T-helper 2 cell treated with Interferon-gamma antibody and Interleukin-4, amounts not matched to agents 5 μg/mL and 100 μg/mL, for 36 hours (primary cell): ENCODE measurements at places on chromosomes 12 and 14.

DNA sequence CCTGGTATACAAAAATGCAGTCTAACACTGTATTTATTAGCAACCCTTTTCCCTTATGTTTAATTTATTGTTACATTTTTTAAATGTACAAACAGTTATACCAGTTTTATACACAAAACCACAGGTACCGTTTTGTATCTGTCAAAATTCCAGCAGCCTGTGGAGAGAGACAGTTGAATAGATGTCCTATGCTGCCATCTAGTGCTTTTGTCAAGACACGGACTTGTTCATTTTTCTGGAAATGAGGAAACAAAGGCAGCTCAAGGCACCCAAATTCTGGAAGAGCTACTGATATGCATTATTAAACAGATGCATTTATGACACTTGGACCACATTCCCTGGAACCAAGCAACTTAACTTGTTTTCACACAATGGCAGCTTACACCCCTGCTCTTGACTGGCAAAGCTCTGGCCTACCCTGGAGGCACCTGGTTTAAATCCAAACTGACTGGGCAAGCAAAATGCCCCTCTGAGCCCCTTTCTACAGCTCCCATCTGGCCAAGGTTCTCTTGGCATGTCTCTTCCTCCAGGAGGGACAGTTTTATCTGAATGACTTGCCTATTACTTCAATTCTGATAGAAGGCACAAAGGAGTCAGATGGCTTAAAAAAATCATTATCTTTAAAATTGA lies 286.9 kb upstream of the PRKD1 start:
- no peak for DNase-seq

DNA sequence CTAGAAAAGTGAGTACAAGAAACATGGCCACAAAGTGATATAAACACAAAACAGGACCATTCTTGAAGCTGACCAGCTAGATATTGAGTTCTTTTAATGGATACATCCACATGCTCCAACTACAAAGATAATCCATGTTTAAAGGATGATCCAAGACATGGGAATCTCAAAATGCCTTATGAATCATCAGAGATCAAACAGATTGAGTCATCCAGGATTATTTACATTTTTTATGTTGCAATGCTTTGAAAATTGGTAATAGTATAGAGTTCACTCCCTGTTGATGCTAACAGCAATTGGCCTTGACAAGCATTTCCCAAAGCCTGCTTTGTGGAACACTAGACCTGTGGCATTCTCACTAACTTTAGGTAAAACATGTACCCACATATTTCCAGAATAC lies 293.0 kb upstream of the TBX3 start:
- DNase-seq: no peak

GRCh38 chr12:3896356-3896755 lies 23.2 kb upstream of the PARP11 start:
- no peak for DNase-seq

GRCh38 chr12:89237763-89238162 lies 114.5 kb downstream of the DUSP6 start:
- DNase-seq: no peak

- no peak for DNase-seq
These were observed 367.3 kb downstream of the C12orf50 start for GRCh38 chr12:87661786-87662377.

GRCh38 chr14:66503532-66503931 lies 4.4 kb upstream of the GPHN start:
- no peak for DNase-seq

GRCh38 chr12:102917026-102917787 lies at the start of gene PAH:
Gene PAH (minus strand): TSS chr12:102917244. CDS start chr12:102917130, 114 bp downstream.
- DNase-seq: no peak

GRCh38 chr12:6605421-6606330 lies 1.5 kb downstream of the CHD4 start:
- peak; percentile 46 for DNase-seq

DNA sequence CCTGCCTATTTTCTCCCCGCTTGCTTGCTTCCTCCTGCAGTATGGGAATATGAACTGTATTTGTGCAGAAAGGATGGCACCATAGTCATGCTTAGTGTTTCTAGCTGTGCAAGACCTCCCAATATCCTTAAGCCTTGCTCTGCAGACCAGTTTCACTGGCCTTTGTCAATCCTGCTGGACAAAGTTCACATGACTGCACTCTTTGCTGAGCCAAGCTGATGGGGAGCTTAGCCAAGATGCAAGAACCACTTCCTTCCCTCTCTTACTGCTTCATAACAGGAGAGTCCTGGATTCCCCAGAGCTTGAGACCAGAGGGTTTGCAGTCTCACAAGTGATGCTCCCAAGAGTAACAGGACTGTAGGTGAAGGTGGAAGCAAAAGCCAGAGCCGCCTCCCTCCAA lies 3.8 kb downstream of the ASIC1 start:
- DNase-seq: no peak

DNA sequence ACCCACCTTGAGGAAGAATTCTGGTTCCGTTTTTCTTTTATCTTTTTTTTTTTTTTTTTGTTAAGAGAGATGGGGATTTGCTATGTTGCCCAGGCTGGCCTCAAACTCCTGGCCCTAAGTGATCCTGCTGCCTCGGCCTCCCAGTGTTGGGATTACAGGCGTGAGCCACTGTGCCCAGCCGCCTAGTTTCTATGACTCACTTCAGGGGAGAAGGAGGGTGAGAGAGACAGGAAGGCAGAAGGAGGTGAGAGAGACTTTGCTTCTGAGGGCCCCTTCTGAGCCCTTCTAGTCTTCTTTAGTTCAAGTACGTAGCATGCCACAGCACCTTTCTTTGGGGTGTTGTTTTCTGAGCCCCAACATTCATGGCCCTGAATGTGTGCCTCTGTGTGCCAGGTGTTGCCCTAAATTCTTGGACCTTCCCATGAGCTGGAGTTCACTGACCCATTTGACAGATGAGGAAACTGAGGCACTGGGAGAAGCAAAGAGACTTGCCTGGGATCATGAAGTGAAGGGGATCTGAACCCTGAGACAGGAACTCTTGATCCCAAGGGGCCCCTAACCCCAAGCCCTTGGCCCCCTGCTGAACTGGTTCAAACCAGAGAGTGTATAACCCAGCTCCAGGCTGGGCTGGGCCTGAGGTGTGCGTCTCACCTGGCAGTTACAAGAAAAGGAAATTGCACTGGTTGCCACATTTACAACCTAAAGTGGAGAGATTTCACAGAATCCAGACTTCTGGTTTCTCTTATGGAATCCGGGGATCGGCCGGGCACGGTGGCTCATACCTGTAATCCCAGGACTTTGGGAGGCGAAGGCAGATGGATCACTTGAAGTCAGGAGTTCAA lies 20.8 kb downstream of the SH2B3 start:
- DNase-seq: no peak

DNA sequence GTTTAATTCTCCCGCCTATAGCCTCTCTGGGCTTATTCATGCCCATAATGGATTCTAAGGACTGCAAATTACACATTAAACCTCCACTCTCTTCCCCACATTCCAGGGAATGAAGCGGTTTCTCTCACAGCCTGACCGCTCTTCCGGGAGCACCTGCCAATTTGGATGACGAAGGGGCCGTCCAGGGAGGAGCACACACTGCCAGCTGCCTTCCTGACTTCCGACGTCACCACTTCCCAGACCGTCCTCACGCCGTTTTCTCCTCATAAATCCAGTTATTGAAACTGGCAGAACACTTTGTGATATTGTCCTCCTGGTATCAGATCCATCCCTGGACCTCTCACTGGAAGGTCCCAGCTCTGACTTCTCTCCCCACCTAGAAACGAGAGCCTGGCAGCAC lies 87.6 kb downstream of the GCH1 start:
- no peak for DNase-seq

DNA sequence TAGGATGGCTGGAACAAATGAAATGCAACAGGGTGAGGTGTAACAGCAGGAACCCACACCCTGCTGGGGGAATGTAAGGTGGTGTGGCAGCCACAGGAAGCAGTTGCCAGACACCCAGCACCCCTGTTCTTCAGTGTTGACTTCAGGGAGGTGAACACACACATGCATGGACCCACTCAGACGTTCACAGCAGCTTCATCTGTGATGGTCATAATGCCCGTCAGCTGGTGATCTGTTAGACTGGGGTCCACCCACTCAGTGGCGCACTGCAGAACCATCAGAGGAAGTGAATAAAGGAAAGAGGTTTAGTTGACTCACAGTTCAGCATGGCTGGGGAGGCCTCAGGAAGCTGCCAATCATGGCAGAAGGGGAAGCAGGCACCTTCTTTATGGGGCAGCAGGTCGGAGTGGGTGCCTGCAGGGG lies 22.7 kb upstream of the TEX22 start:
- peak; percentile 74 for DNase-seq

- peak; percentile 24 for DNase-seq
These were observed 6.2 kb upstream of the OAS1 start for GRCh38 chr12:112900298-112901145.

DNA sequence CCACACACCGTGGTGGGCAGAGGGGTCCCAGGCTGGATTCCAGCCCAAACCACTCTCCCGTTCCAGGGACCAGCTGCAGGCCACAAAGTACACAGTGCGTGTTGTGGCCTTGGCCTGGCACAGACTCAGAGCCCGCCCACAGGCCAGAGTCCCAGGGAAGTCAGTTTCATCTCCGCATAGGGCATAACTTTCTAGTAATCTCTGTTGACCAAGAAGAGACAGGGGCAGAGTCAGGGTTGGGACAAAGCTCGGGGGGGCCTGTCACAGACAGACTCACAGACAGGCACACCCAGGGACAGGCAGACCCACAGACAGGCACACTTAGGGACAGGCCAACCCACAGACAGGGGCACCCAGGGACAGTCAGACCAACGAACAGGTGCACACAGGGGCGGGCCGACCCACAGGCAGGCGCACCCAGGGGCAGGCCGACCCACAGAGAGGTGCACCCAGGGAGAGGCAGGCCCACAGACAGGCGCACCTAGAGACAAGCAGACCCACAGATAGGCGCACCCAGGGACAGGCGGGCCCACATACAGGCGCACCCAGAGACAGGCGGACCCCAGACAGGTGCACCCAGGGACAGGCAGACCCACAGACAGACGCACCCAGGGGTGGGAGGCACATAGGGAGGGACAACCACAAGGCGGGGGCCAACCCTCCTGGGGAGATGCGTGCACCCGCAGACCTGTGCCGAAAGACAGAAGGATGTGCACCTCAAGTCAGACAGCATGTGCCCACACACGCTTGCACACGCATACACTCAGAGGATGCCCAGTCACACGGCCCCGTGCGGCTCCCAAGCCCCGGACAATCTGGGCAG lies 323.3 kb upstream of the RTL1 start:
- DNase-seq: no peak

GRCh38 chr14:41419709-41420108 lies 187.0 kb upstream of the LRFN5 start:
- DNase-seq: no peak

DNA sequence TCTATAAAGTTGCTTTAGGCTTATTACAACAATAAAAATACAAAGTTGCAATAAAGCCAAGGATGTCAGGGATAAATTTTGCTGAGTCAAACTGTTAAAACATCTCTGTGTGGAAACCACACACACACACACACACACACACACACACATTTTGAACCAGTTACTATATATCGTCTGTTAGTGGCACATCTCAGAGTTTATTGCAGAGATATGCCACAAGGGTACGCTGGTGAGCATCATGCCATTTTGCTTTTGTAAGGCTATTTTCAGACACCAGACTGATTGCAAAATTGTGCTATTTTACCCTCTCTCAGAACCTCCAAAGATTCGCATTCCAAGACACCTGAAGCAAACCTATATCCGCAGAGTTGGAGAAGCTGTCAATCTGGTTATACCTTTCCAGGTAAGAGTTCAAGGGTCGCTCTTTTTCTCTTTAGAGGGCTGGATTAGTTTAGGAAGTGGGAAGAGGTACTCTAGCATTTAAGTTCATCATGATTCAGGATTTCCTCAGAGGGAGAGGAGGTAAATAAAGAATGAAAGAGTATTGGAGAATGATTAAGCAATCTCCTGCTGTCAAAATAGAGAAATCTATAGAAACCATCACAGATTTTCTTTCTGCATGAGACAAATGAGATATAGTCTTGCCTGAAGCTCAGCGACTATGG lies 27.3 kb upstream of the CHPT1 start:
- peak; percentile 12 for DNase-seq

- DNase-seq: no peak
These were observed 583.5 kb upstream of the TBX3 start for GRCh38 chr12:115267464-115267863.

DNA sequence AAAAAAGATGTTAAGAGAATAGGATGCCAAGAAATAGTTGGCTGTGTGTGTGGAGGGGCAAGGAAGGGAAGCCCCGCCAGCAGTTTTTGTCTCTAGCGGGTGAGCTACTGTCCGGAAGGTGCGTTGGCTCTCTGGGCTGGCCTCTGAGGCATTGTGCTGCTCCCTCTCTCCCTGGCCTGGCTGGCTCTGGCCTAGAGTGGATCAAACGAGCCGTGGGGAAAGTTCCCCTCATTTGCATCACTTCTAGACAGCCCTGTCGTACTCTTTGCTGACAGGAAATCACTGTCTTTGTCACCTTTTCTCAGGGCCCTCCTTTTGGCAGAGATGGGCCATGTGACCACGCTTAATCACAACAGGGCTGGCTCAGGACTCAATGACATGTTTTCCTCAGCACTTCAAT lies 236.1 kb upstream of the NPAS3 start:
- DNase-seq: no peak

GRCh38 chr14:35985474-35986218 lies 159.5 kb downstream of the BRMS1L start:
- DNase-seq: no peak

GRCh38 chr12:8904665-8905064 lies 9.6 kb upstream of the PHC1 start:
- DNase-seq: no peak

GRCh38 chr12:6122201-6122600 lies 2.3 kb downstream of the VWF start:
- no peak for DNase-seq

GRCh38 chr12:67025543-67026114 lies 243.5 kb upstream of the CAND1 start:
- no peak for DNase-seq

DNA sequence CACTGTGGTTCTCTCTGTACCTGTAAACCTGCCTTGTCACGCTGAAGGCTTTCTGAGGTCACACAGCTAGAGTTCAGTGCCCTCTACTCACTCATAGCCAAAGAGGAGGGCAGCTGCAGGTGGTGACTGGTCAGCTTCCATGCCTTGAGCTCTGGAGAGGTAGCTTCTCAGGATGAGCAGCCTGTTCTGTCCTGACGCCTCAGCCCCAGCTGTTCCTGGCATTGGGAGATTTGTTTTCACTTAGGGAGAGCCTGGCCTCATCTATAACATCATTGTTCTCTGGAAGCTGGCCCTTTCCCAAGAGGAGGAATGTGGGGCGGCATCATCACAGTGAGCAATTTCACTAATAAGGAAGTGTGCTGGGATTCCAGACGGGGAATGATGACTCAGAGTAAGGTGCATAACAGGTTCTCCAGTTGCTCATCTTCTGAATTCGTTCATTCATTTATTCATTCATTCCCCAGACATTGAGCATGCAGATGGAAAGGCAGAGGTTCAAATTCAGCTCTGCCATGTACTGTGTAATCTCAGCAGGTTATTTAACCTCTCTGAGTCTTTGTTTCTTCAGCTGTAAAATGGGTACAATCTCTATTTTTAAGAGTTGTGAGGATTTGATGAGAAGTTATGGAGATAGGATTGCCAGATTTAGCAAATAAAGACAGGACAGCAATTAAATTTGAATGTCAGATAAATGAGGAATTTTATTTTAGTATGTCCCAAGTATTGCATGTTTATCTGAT lies 255.8 kb upstream of the CRY1 start:
- no peak for DNase-seq

GRCh38 chr12:62963486-62964041 lies 28.6 kb upstream of the PPM1H start:
- DNase-seq: no peak

- no peak for DNase-seq
These were observed 60.3 kb upstream of the TBPL2 start for GRCh38 chr14:55500708-55501107.

- DNase-seq: peak; percentile 45
These were observed 100.7 kb downstream of the APAF1 start for GRCh38 chr12:98745578-98746391.
